ENCODE measurements at places on chromosomes 13 and 19.

DNA sequence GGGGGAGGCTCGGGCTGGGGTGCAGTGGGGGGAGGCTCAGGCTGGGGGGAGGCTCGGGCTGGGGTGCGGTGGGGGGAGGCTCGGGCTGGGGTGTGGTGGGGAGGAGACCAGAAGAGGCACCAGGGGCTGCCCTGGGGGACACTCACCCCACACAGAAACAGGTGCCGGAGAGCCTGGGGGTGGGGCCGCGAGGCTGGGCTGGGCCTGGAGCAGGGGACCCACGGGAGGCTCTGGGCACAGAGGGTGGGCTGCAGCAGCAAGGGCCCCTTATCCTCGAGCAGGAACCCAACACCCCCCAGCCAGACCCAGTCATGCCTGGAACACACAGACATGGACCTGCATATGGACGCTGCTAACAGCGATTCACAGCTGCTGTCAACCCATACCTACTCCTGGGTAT is 34.3 kb downstream of the GPX4 start:
- no peak for DNase-seq

- DNase-seq: no peak
Observed at GRCh38 chr13:26810095-26810494, 49.5 kb upstream of the GPR12 start.

- DNase-seq: no peak
Observed at GRCh38 chr13:92500192-92500591, 726.4 kb upstream of the GPC6 start.

DNA sequence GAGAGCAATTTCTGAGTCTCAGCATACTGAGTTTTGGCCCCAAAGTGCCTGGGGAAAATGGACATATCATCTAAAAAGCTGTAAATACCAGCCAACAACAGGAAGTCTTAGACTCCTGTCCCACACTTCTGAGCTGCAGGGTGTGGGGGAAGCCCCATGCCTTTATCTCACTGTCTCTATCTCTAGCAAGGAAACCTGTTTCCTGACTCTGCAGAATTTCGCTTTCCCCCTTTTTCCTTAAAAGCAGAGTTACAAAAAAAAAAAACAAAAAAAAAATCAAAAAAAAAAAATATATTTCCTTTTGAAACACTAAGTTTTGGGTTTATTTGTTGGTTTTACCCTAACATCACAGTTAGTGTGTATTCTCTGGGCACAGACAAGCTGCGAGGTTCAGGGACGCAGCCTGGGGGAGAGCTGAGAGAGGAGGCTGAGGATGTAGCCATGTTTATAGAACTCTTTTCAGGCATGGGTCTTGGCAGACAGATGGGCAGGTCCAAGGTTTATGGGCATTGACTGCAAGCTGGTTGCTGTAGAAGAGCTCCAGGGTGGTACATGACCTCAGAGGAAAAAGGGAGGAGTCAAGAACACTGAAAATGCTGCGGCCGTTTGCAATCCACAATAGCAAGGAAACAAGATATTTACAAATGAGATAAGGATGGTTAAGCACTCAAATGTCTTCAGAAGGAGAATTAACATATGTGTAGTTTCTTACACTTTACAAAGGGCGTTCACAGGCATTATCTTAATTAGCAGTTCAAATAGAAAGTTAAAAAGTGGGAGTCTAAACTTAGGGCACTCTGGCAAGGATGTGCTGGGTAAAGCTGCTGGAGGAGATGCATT is 4.9 kb downstream of the MBNL2 start:
- peak; percentile 16 for DNase-seq

DNA sequence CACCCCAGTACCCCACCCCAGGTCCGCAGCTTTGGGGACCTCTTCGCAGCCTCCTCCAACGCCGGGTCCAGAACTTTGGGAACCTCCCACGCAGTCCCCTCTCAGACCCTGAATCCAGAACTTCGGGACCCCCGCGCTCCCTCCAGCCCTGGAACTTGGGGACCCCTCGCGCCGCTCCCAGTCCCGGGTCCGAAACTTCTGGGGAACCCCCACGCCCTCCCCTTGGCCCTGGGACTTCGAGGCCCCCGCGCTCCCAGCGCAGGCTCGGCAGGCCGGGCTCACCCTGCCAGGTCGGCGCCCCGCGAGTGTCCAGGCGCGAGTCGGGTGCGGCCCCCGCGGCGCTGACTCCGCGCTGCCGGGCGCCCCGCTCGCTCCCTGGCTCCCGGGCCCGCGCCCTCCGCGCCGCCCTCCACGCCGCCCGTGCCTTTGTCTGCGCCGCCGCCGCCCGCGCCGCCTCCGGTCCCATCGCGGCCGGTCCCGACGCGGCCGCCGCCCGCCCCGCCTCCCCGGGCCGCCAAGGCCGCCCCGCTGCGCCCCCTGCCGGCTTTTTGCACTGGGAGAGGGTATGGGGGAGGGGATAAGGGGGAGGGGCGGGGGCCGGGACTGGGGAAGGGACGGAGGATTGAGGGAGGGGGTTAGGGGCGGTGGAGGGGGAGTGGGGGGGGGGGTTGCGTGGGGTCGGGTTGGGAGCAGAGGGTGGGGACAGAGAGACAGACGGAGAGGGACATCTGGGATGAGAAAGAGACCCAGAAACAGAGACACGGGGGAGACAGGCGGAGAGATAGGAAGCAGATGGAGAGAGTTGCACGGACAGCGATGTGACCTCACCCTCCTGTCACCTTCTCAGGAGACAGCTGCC is at the start of gene HOMER3:
TSS of gene HOMER3 (minus strand) at position 449 of the 859 bp plus-strand sequence. CDS start 2,235 bp downstream, outside the sequence.
- DNase-seq: peak; percentile 36

DNA sequence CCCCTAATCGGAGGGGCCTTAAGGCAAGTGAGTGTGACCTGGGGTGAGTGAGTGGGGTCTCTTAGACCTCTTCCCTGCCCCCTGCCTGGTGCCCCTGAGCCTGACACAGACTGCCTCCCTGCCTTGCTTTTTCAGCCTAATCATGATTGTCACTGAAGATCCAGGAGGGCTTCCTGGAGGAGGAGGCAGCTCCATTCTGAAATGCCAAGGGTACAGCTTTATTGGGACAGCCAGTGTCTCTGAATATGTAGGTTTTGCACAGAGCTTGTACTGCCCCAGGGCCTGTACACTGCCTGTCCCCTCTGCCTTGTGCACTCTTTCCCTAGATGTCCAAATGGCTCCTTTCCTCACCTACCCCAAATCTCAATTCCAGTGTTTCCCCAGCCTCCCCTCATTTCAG is 26.1 kb upstream of the SEMA6B start:
- no peak for DNase-seq

DNA sequence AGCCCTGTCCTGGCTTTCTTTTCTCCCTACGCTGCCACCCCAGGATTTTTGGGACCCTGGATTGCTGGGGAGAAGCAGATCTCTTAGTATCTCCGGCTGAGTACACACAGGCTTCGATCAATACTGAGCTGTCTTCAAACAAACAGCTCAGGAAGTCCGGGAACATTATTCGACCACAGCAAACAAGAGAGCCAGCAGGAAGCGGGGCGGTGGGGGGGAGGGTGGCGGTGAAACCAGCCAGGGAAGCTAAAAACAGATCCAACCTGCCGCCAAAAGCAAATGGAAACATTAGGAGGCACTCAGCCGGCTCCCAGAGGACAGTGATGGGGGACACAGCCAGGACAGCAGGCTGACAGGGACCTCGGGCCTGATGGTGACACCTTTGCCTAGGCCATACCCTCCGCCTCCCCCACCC is 12.2 kb upstream of the BCAM start:
- no peak for DNase-seq

- DNase-seq: no peak
Observed at GRCh38 chr19:34067861-34068271, 104.4 kb upstream of the LSM14A start.

DNA sequence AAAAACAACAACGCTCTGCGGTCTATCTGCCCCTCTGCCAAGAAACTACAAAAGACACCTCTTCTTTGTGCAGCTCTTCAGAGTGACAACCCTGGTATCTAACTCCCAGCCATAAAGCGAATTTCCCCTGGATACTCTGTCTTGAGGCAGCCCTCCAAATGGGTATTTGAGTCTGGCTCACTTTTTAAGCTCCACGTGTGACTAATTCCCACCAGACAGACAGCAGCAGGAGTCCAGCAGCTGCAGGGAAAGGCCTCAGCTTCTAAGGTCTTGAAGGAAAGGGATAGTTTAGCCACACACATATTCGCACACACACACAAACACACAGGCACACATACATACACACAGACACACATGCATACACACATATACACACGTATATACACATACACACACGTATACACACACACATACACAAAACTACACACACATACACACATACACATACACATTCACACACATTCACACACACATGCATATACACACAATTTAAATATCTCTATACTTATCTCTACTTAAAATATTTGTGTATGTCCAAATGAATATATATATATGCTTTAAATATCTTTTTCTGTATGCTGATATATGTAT is 188.8 kb downstream of the TSHZ3 start:
- no peak for DNase-seq

DNA sequence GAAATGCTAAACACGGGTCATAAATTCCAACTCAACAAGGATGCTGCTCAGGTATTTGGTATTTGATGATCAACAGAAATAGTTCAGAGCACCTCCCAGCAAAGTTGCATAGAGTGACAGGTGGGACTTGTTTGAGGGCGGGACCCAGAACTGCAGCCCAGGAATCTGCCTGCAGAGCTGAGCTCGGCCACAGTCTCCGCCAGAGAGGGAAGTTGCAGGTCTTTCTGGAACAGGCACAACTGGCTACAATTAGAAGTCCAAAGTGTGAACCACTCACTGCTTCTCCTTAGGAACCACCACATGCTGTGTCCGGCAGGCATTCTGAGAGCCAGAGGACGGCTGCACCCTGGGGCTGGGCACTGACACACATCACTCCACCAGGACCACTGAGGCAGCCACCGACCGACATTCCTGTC is 1.1 kb downstream of the SLC15A1 start:
- DNase-seq: no peak

DNA sequence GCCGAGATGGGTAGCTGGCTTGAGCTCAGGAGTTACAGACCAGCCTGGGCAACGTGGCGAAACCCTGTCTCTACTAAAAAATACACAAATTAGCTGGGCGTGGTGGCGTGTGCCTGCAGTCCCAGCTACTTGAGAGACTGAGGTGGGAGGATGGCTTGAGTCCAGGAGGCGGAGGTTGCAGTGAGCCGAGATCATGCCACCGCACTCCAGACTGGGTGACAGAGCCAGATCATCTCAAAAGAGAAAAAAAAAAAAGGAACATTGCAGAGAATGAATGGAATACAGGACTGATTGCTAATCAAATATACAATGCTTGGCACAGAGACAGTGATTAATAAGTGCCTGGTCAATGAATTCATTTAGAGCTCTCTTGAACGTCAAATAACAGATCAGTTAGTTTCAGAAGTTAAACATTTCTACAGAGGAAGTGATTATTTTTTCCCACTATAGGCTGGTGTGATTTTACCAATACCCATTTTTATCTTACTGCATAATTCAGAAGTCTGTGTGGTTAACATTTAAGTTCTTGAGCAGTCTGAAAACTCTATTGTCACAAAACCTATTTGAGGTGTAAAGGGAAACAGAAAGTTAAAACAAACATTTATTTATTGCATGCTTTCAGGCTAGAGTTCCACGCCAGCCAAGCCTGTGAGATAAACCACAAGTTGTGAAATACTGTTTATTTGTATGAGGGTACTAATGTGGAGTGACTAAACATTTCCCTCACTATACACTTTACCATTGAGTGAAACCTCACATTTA is 7.7 kb upstream of the TBC1D4 start:
- DNase-seq: no peak

GRCh38 chr19:16581971-16582343 is 9.7 kb upstream of the SLC35E1 start:
- DNase-seq: no peak

DNA sequence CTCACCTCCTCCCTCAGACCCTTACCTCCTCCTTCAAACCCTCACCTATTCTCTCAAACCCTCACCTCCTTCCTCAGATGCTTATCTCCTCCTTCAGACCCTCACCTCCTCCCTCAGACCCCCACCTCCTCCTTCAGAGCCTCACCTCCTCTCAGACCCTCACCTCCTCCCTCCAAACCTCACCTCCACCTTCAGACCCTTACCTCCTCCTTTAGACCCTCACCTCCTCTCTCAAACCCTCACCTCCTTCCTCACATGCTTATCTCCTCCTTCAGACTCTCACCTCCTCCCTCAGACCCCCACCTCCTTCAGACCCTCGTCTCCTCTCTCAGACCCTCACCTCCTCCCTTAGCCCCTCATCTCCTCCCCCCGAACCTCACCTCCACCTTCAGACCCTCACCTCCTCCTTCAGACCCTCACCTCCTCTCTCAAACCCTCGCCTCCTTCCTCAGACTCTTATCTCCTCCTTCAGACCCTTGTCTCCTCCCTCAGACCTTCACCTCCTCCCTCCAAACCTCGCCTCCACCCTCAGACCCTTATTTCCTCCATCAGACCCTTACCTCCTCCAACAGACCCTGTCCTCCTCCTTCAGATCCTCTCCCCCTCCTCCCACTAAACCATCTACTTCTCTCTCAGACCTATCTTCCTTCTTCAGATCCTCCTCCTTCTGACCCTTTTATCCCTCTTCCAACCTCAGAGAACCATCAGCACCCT is 2.5 kb upstream of the BCL3 start:
- no peak for DNase-seq

GRCh38 chr13:73849292-73849691 is 284.9 kb downstream of the KLF12 start:
- no peak for DNase-seq

- no peak for DNase-seq
Observed at GRCh38 chr19:41847351-41848105, 2.7 kb downstream of the DMRTC2 start.

DNA sequence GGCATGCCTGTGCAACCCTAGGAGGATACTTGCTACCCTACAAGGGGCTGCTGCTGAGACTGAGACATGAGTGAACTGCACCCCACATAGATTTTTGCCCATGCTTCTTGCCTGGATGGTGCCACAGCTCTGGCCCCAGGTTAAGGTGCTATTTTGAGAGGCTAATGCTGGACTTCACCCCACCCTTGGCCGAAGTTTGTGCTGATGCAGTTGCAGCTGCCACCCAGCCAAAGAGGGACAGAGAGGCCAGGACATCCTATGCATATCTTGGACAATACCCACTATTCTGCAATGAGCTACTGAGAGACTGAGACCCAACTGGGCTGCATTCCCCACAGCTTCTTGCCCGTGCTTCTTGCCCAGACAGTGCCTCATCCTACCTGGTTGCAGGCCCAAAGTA is 34.6 kb downstream of the NHLRC3 start:
- no peak for DNase-seq

DNA sequence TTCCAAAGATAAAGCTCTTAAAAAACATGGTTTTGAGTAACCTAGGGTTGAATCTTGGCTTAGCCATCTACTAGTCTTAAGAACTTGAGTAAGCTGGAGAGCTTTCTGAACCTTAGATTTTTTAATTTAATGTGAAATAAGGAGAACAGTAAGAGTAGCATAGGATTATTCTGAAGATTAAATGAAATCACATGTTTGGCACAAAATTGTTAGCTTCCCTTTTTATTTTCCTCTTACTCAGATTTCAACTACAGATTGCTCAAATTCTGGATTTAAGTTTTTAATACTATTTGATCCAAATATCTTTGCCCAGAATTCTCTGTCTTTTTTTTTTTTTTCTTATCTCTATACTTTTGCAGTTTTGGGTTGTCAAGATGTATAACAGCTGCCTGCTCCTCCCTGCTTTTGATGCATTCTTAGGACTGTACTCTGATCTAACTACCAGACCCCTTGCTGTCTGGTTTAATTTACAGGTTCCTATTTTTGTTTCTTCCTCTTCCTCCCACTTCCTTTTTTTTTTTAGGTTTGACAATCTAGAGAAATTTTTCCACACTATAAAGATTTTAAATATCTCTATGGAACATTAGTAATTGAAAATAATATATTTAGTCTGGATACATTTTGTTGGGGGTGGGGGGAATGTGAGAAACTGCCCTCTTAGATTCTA is 12.3 kb downstream of the POMP start:
- no peak for DNase-seq
